ENCODE measurements at places on chromosomes 3 and 15. TPM values are rescaled to one million over a fixed set of nuclear protein-coding genes. Genes with fewer than 3 reads are reported as not detected.

Gene KNL1
- 2.4 TPM for polyA plus RNA-seq

Gene AGTR1
- polyA plus RNA-seq = 2.1 TPM

Gene COL6A6
- polyA plus RNA-seq = 0.25 TPM

Gene CHRNA7
- 1.1 TPM for polyA plus RNA-seq

Gene SCN11A
- polyA plus RNA-seq = 0.59 TPM

Gene GOLGA8H
- polyA plus RNA-seq = 0.18 TPM

Gene MGLL
- polyA plus RNA-seq = 15.2 TPM

Gene TGM4
- polyA plus RNA-seq = 0.62 TPM

Gene CAMP
- polyA plus RNA-seq = 2.9 TPM

- H3K27me3 ChIP-seq = no peaks in the 10 kb centered on the region
- no peak overlapping the region for H3K4me3 ChIP-seq
- H3K4me1 ChIP-seq = no peaks in the 10 kb centered on the region
- H3K27ac ChIP-seq = no peak overlapping the region
Observed at GRCh38 chr3:139797724-139798343, 120.1 kb upstream of the NMNAT3 start.

DNA sequence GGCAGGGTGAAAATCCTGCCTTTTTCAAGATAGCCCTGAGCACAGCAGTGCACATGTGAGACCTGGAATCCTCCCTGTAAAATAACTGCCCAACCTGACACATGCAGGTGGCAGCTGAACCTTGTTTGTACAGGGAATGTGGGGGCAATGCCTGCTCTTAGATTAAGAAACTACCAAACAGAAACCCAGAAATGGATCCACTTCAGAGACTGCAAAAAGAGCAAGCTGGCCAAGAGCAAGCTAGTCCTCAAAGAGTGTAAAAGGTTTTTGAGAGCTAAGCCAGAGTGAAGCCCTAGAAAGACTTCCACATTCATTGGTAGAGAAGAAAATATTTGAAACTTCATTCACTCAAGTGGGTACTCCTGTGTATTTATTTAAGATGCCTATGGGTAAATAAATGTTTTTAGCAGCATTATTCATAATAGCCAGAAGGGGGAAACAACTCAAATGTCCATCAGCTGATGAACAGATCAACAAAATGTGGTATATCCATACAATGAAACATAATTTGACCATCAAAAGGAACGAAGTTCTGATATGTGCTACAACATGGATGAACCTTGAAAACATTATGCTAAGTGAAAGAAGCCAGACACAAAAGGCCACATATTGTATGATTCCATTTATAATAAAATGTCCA, 96.0 kb upstream of the TSC22D2 start:
- no peaks in the 10 kb centered on the region for H3K4me1 ChIP-seq
- H3K27me3 ChIP-seq = no peaks in the 10 kb centered on the region
- H3K4me3 ChIP-seq = no peak overlapping the region
- DNase-seq = no peak

DNA sequence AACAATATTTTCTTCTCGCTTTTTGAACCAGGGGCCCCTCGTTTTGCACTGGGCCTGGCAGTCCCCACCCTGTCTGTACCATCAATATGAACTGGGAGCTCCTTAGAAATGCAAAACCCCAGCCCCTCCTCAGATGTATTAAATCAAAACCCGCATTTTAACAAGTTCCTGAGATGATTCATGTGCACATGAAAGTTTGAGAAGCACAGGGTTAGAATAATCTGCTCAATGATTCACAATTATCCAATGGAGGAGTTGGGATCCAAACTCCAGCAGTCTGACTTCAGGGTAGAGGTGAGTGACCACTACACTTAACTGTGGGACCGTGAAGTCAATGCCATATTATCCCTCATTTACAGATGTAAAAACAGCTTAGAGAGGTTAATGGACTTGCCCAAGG, 256.4 kb downstream of the IGSF11 start:
- H3K36me3 ChIP-seq = no peaks in the 10 kb centered on the region
- no peaks in the 10 kb centered on the region for H3K27me3 ChIP-seq
- H3K4me3 ChIP-seq = no peak overlapping the region

DNA sequence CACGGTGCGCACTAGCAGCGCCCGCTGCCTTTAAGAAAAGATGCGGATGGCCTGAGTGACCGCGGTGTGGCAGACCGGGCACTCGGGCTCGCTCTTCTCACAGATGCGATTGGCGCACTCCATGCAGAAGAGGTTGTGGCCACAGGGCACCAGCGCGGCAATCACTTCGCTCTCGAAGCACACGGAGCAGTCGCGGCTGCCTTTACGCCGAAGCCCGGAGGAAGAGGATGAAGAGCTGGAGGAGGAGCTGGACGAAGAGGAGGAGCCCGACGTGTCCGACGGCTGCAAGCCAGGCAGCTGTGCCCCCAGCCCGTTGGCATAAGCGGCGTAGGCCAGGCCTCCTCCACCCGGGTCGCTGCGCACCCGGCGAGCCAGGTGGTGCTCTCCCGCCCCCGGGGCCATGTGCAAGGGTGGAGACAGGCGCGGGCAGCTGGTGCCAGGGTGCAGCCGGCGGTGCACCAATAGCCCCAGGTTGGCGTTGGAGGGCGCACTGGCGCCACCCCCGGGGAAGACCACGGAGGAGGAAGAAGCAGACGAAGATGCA, 2.6 kb downstream of the MEX3B start:
- no peaks in the 10 kb centered on the region for H3K27me3 ChIP-seq
- H3K4me1 ChIP-seq = peaks cover 16% of the 10 kb centered on the region
- peak overlapping the region; percentile 81 for H3K4me3 ChIP-seq

DNA sequence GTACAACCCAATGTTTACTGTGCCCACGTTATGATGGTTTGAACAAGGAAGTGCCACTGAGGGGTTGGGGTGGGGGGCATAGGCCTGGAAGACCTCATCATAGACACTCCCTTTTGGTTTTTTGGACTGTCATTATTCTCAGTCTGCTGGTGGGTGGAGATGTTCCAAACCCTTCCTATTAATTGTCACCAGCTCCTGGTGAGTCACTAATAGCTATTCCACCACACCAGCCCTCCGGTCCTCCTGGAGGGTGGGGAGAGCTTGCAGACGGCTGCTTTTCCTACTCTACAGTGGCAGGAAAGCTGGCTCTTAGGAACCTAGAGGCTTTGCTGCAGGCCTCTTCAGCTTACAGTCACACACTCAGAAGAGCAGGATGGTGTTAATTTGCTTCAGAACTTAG, 9.0 kb upstream of the COPG1 start:
- DNase-seq = no peak
- H3K27me3 ChIP-seq = no peaks in the 10 kb centered on the region
- no peaks in the 10 kb centered on the region for H3K36me3 ChIP-seq
- H3K4me3 ChIP-seq = no peak overlapping the region

DNA sequence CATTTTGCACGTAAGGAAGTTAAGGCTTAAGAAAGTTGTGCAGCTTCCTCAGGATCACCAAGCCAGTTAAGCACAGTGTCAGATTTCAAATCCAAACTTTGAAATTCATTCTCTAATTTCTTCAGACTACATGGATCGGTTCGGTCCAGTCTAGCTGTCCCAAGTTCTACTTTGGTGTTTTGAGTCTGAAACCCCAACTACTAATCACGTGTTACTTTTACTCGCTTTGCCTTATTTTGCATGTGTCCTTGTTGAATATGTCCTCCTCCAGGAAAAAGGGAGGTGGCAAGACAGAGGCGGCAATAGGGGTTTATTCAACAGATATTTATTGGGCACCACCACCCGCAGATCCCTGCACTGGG, 522 bp upstream of the GXYLT2 start:
- H3K4me3 ChIP-seq = peak overlapping the region; percentile 53
- H3K4me1 ChIP-seq = peaks cover 28% of the 10 kb centered on the region
- no peak for DNase-seq
- H3K27ac ChIP-seq = no peak overlapping the region

- no peak overlapping the region for H3K4me3 ChIP-seq
- no peaks in the 10 kb centered on the region for H3K36me3 ChIP-seq
- no peaks in the 10 kb centered on the region for H3K27me3 ChIP-seq
- H3K4me1 ChIP-seq = no peaks in the 10 kb centered on the region
- no peak for DNase-seq
- H3K27ac ChIP-seq = no peak overlapping the region
Observed at GRCh38 chr15:64997745-64998375, 8.1 kb upstream of the SPG21 start.

DNA sequence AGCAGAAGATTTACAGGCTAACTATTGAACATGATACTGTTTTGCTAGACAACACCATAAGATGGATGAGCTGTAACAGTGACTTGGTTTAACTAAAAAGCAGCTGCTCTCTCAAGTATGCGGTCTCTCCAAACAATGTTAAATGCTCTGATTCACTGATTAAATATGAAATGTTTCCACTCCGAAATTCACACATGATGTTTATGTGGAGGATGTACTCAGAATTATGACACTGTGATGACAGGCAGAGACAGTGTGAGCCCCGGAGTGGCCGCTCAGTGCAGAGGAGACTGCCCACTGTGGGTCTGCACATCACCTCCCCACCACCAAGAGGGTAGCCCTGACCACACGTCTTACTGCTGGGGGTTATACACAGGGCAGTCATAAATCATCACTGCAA, 83.9 kb upstream of the MEX3B start:
- peaks cover 29% of the 10 kb centered on the region for H3K36me3 ChIP-seq
- no peaks in the 10 kb centered on the region for H3K4me1 ChIP-seq

DNA sequence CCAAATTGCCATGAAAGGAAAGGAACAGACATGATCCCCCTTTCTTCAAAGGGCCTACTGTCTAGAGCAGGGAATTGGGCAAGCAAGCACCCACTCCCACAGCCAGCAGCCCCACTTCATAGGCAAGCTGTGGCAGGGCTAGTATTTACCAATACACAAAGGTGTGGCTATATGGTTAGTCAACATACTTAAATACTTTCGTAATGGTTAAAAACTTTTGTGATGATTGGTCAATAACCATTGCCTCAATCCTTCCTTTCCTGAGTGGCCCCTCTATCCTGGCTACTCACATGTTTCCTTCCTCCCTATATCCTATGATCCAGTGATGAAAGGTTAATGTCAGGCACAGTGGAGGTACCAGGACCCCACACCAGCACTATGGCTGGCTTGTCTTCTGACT, 30.1 kb upstream of the ARL8B start:
- H3K27ac ChIP-seq = no peak overlapping the region
- no peaks in the 10 kb centered on the region for H3K36me3 ChIP-seq
- DNase-seq = no peak
- H3K4me3 ChIP-seq = no peak overlapping the region
- peaks cover 18% of the 10 kb centered on the region for H3K27me3 ChIP-seq

- no peaks in the 10 kb centered on the region for H3K4me1 ChIP-seq
- no peak overlapping the region for H3K4me3 ChIP-seq
- no peaks in the 10 kb centered on the region for H3K36me3 ChIP-seq
- no peak for DNase-seq
- no peaks in the 10 kb centered on the region for H3K27me3 ChIP-seq
Observed at GRCh38 chr15:87896936-87897335, 359.6 kb downstream of the NTRK3 start.

DNA sequence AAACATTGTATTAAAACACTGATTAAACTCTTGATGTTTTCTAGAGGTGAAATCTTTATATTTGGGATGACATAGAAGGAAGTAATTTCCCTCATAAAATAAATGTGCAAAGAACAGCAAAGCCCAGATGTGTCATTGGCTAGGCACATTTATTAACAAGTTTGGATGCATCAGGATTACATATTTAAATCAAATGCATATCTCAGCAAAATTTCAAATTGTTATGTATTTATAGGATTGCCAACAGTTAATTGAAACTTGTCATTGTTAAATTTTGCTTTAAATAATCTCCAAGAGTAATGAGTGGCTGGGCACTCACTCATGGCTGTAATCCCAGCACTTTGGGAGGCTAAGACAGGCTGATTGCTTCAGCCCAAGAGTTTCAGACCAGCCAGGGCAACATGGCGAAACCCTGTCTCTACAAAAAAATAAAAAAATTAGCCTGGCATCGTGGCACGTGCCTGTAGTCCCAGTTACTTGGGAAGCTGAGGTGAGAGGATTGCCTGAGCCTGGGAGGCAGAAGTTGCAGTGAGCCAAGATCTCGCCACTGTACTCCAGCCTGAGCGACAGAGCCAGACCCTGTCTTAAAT, 28.2 kb downstream of the ARIH1 start:
- no peak overlapping the region for H3K27ac ChIP-seq
- H3K36me3 ChIP-seq = peaks cover 7% of the 10 kb centered on the region
- no peaks in the 10 kb centered on the region for H3K27me3 ChIP-seq
- no peak for DNase-seq
- no peaks in the 10 kb centered on the region for H3K4me1 ChIP-seq

DNA sequence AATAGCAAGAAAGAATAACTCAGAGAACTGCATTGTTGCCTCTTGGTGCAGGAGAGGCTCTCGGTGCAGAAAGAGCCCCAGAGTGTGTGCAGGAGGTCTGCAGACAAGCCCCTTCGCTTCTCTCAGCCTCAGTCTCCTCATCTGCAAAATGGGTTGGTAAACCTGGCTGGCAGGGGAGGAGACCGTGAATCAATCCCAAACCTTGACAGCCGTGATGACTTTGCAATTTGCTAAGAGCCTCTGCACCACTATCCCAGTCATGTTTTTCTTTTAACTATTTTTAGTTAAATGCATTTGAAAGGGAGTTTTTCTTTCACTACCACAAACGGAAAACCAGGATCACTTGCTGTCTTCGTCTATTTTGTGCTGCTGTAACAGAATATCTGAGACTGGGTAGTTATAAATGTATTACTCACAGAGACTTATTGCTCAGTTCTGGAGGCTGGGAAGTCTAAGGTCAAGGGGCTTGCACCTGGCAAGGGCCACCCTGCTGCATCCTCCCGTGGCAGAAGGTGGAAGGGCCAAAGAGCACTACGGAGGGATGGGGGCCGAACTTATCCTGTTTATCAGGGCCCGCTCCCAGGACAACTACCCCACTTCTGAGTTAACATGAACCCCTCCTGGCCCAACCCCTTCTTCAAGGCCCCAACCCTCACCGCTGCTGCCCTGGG, 14.2 kb upstream of the IQSEC1 start:
- H3K27me3 ChIP-seq = no peaks in the 10 kb centered on the region
- no peak overlapping the region for H3K4me3 ChIP-seq
- H3K36me3 ChIP-seq = no peaks in the 10 kb centered on the region
- no peak overlapping the region for H3K27ac ChIP-seq
- DNase-seq = no peak

GRCh38 chr15:64009241-64009640, 37.0 kb downstream of the DAPK2 start:
- no peak overlapping the region for H3K4me3 ChIP-seq
- DNase-seq = no peak
- no peaks in the 10 kb centered on the region for H3K27me3 ChIP-seq
- no peaks in the 10 kb centered on the region for H3K36me3 ChIP-seq
